ENCODE measurements at places on chromosomes 5 and 9. TPM values are rescaled to one million over a fixed set of nuclear protein-coding genes. Genes with fewer than 3 reads are reported as not detected.

Gene TUSC1
- 42.1 TPM for total RNA-seq

Gene TICAM2
- total RNA-seq: 5.7 TPM

Gene EIF4E1B
- not detected for total RNA-seq

Gene HSD17B3
- total RNA-seq: 1.4 TPM

Gene PCDHB5
- 4.8 TPM for total RNA-seq

Gene FCN1
- total RNA-seq: 14.3 TPM

Gene ARL14EPL
- total RNA-seq: 1.7 TPM

Gene POLK
- 51.4 TPM for total RNA-seq

Gene IGFBPL1
- 34.0 TPM for total RNA-seq

- DNase-seq: no peak
These were observed 711 bp upstream of the SUB1 start for GRCh38 chr5:32584646-32585045.

GRCh38 chr5:102858808-102859207 lies 103.7 kb downstream of the PAM start:
- DNase-seq: no peak

DNA sequence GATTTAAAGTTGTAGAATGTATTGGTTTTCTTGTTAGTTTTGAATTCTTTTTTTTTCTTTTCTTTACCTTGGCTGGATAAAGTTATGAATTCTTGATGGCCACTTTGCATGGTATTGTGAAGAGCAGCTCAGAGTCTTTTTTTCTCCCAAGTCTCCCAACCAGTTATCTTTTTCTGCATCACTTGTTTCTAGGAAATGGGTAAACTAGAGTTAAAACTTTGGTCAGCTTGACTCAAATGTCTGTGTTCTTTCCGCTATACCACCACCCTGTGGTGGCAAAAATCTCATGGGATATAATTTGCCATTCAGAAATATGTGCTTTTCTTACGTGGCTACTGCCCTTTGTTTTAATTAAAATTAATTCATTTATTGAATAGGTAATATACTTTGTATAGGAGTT lies 113.2 kb downstream of the UNC13B start:
- DNase-seq: no peak

DNA sequence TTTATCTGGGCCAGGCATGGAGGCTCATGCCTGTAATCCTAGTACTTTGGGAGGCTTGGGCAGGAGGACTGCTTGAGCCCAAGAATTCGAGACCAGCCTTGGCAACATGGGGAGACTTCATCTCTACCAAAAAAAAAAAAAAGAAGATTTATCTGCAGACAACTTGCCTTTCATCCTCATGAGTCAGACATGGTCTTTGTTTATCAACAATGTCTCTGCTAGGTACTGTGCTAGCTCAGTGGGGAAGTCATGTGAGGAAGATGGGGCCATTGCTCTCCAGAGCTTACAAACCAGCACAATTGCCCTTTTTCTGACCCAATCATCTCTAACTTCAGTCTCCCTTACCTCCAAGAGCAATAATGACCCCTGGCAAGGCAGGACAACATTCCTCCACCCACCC lies 1.6 kb downstream of the URM1 start:
- no peak for DNase-seq

- DNase-seq: no peak
These were observed 64.8 kb upstream of the FGF10 start for GRCh38 chr5:44454002-44454401.

DNA sequence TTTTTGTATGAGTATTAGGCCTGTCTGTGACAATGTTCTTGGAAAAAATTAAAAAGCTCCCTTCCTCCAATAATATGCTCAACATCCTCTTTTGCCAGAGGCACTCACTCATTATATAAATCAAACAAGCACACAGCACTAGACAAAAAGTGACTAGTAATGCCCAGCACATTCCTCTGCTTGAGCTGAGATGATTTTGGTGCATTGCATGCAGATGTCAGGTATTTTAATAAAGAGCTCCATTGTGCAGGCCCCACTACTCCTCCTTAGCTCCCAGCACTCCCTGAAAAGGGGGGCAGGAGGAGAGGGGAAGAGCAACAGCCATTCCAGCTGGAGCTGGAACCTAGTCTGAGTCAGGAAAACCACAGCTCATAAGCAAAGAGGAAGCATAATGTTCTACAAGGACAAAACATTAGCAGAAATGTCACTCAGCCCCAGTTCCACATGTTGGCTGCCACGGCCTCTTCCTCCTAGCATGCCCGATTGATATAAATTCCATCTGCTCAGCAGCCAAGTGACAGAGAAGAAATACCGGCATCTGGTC lies 348.5 kb downstream of the BNC2 start:
- no peak for DNase-seq

- DNase-seq: peak; percentile 22
These were observed 996 bp upstream of the GAS1 start for GRCh38 chr9:86948074-86948929.

DNA sequence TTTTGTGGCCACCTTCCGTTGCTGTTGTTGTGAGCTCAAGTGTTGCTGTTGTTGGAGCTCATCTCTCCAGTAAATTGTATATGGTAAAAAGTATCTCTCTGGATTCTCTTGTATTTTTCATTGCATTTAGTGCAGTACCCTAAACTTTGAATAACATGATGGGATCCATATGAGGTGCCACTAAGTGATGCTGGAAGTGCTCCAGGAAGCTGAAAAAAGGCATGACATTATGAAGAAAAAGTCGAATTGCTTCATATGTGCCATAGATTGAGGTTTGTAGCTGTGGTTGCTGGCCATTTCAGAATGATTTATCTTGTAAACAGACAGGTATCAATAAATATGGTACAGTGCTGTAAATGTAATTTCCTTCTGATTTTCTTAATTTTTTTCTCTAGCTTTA lies 5.5 kb downstream of the MARCHF6 start:
- no peak for DNase-seq

- DNase-seq: no peak
These were observed 17.4 kb upstream of the TMEM174 start for GRCh38 chr5:73155271-73156222.

DNA sequence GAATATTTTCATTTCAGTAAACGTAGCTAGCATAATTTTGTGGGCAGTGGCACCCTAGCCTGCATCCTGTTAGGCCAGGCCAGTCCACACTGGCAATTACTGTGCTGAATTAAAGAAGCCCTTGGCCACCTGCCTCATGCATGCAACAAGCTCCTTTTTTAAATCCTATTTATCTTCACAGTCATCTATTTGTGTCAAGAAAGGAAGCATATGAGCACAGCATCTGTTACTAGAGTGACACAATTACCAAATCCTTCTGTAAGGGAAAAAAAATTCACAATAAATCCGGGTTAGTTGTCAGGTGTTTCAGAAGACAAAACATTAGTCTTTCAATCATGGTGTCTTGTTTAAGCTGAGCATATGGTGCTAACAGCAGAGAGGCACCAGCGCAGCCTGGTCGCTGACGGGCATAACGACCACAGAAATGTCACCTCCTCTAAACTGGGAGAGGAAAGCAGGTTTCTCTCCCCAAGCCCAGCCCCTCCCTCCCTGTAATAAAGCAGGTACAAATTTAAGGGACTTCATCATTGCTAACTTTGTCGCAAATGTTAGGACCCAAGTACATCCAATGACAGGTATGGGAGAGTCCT lies 520.6 kb downstream of the CTNND2 start:
- no peak for DNase-seq

GRCh38 chr5:133108481-133108921 lies 56.7 kb downstream of the HSPA4 start:
- no peak for DNase-seq

GRCh38 chr5:140628711-140629110 lies 4.3 kb downstream of the CD14 start:
- no peak for DNase-seq

GRCh38 chr9:69317894-69318293 lies 7.1 kb upstream of the ENTREP1 start:
- DNase-seq: no peak
